ENCODE measurements at places on chromosomes 5 and 9.

DNA sequence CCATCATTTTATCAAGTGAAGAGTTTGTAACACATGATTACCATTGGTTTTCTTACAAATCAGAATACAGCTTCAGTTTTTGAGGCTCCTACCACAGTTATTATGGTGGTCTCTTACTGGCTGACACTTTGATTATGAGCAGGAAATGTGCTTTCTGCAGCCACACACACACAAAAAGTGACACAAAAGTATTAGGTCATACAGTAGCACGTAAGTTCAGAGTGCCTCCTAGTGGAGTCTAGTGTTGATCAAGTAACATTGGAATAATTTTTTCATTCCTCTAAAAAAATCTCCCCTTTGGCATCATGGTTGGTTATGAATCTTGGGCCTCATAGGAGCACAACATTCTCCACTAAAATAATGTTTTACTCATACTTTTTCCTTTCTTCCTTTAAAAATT is 37.6 kb downstream of the PAM start:
- no peak for DNase-seq

GRCh38 chr5:93322974-93323860 is 257.8 kb downstream of the NR2F1-AS1 start:
- DNase-seq: no peak

DNA sequence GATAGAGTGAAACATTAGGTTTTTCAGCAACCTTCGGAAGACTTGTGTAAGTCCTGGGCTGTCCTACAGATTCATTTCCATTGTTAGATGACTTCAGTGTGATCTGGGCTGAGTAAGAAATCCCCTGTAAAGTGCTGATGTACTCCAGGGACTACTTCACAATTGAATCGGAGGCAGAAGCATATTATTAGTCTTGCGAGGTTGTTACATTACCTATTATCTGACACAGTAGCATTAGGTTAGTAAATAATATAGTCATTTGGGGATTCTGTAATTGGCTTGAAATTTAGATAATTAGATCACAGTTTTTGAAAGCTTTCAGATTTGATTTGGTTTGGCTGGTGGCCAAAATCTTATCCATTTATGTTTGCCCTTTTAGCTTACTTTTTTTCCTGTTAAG is 62.4 kb downstream of the DMRT1 start:
- no peak for DNase-seq

- no peak for DNase-seq
Measured at GRCh38 chr5:53892224-53892623, 331.8 kb downstream of the NDUFS4 start.

- DNase-seq: no peak
Measured at GRCh38 chr9:121771418-121771817, 120.0 kb downstream of the DAB2IP start.

DNA sequence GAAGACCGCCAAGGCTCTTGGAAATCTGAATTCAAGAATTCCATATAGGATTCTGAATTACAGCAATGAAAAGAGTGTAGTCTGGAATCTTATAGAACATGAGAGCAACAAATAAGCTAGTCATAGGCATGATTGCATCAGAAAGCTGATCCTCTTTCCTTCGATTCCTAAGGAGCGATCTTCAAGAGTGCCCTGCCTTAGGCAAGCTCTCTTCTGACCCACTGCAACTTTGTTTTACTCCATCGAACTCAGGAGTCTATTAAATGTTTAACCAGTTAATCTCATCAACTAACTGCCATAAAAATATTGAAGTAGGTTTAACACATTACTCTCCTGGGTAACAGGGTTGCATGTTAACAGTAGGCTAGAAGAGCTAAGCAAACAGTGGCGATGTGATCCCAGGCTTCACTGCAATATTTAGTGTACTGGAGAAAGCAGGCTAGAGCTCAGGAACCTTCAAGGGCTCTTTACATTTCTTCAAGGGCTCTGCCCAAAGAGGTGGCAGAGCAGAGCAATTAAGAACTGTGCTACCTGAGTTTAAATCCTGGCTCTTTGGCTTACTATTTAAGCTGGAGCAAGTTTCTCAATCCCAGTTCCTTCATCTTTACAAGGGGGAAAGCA is 146.3 kb downstream of the RORB start:
- no peak for DNase-seq

DNA sequence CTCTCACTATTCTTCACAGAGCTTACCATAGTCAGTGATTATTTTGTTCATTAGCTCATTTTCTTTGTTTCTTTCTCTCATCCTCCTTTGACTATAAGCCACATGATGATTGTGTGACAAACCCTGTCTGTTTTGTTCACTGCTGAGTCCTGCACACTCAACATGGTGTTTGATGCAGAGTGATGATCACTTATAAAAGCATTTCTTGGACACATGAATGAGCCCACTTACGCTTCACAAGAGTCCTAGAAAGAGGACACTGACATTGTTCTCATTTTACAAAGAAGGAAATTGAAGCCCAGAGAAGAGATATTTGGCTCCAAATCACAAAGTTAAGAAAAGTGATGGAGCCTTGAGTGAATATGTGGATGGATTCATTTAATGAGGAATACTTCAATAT is 13.4 kb downstream of the ABLIM3 start:
- DNase-seq: no peak

DNA sequence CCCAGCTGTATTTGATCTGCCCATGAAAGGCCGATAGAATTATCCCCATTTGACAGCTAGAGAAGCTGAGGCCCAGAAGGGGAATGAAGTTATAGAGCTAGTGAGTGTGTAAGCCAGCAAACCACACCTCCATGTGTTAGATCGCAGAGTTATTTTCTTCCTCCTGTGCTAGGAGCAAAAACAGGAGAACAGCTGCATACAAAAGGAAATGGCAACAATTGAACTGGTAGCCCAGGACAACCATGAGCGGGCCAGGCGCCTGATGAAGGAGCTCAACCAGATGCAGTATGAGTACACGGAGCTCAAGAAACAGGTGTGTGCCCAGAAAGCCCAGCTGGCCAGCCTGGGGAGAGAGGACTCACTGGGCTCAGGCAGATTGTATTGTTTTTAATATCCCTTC is 30.4 kb downstream of the RAB14 start:
- no peak for DNase-seq

DNA sequence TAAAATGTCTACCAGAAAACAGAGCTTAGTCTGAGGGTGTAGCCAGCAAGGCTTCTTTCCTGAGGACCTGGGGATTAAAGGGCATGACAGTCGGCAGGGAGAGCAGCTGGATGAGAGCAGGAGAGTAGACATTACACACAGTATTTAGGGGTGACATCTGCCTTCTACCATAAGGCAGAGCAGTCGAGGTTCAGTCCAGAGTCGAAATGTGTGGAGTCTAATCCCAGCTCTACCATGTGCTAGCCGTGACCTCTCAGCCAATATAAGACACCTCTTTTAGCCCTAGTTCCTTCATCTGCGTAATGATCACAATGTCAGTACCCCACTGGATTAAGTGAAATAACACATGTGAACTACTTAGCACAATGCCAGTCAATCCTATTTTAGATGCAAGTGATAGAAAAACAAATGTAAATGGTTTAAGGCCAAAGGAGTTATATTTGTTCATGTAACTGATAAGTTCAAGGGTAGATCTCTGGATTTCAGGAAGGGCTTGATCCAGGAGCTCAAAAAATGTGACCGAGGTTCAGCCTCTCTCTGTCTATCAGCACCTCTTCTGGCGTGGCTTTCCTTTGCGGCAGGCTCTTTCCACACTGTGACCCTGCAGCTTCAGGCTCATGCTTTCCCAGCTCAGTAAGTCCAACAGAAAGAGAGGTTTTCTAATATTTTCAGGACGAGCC is 16.2 kb upstream of the CPLX2 start:
- DNase-seq: no peak

DNA sequence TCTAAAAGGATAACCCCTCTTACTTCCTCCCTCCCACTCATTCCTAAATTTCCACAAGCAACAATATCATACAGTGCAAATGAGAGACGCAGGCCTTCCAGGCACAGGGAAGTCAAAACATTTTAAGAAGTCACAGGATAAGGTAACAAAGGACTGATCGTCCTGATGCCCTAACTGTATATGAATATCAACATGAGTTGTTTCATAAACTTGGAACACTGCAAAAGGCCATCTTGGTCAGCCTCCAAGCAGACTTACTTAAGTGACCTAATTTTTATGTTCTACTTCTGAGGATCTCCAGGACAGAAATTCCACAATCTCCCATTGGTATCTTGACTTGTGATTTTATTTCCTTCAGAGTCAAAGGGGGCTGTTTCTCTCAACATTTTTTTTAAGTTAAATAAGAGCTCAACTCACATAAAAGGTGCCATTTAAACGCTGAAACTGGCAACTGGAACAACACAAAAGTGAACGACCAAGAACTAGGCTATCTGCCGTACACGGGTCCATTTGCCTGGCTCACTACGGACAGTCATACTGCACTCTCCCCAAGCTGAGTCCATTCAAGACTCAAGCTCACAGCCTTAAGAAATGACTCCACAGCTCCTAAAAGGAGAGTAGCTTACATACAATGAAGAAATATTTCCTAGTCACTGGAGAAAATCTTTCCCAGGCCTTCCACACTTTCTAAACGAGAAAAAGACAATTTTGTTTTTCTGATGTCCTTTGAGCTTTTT is 71.3 kb downstream of the LHFPL2 start:
- no peak for DNase-seq

- DNase-seq: no peak
Measured at GRCh38 chr9:129491487-129491855, 129.4 kb downstream of the C9orf50 start.

GRCh38 chr9:134957165-134957944 is 39.6 kb upstream of the FCN1 start:
- DNase-seq: no peak

DNA sequence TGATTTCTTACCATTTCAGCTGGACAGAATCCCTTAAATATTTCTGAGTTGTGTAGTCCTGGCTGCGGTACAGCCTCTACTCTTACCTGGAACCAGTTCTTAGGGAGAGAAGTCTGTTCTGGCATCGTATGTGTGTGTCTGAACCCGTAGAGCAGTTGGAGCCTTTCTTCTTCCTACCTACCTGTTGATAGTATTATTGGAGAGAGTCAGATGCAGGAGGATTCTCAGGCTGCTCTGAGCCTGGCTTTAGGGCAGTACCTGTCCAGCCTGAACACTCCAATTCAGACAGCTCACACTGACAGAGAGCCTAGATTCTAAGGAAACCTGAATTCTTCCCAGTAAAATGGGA is 190.1 kb downstream of the CD180 start:
- DNase-seq: no peak

- DNase-seq: no peak
Measured at GRCh38 chr5:54113060-54113459, 197.3 kb downstream of the ARL15 start.

DNA sequence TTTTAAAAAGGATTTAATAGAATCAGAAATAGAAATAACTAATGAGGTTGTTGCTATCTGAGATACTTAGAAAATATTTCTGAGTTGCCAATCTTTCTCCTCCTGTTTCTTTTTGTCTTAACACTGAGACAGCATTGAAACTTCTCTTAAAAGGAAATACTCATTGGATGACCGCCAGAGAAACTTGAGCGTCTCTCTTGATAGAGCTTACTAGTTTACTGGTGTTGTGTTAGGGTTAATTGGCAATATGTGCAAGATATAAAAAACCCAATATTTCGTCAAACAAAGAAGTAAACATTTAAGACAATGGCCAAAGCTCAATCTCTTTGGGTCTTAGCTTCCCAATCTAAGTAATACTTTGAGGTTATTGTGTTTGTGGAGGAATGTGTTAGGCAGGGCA is 176.4 kb upstream of the CHD1 start:
- DNase-seq: no peak

DNA sequence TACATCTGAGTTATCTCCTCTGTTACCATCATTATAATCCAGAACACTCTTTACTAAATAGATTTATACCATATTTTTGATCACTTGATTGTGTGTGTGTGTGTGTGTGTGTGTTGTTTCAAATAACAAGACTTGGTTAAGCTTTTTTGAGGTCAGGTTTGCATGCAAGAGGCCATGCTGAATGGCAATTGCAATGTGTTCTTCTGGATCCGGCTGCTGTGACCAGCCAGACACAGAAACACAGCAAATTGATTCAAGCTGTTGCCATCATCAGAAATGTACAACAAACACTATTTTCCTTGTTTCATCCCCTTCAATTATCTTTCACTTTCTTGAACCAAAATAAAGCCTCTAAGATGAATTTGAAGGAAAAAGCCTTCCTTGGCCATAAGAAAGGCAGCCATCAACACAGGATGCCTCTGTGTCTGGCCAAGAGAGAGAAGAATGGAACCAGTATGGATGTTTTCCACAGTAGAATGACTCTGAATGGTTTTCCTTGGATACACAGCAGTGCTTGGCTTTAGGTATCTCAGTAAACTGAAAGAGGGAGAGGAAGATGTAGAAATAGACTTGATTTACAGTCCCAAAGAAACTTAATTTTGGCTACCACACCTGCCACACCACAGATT is 53.9 kb downstream of the DPYSL3 start:
- DNase-seq: no peak

- no peak for DNase-seq
Measured at GRCh38 chr9:5586391-5586802, 42.5 kb upstream of the RIC1 start.

GRCh38 chr9:107943901-107944300 is 454.3 kb upstream of the KLF4 start:
- no peak for DNase-seq

GRCh38 chr9:113828221-113828620 is 47.9 kb upstream of the ZNF618 start:
- DNase-seq: no peak

- no peak for DNase-seq
Measured at GRCh38 chr9:122392284-122392683, 21.5 kb downstream of the PTGS1 start.

GRCh38 chr9:133954862-133955529 is 37.1 kb downstream of the VAV2 start:
- no peak for DNase-seq

DNA sequence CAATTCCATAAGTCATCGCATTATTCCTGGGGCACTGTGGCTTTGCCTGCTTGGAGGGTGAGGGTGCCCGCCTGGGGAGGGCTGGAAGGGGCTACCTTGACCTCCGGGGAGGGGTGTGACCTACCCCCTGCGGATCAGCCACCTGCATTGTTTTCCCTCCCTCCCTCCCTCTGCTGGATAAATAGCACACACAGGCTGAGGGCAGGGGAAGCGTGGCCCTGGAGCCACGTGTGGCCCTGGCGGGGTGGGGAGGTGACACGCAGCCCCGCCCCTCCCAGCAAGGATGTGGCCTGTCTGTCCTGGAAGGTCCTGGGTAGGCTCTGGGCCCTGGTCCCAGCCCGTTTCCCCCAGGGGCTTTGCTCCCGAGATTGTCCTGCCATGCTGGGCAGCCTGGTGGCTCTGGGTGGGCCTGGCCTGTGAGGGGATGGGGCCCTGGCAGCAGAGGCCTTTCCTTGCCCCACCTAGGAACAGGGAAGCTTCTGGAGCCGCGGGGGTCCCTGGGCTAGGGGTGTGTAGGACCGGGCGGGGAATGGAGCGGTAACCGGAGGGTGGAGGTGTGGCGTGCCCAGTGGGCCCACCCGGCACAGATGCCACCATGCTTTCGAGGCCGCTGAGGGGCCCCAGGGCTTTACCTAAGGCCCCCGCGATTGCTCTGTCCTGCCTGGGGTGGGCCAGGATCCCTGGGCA is 33.4 kb downstream of the RXRA start:
- no peak for DNase-seq

GRCh38 chr5:118711727-118712126 is 276.6 kb downstream of the DTWD2 start:
- DNase-seq: no peak

- DNase-seq: no peak
Measured at GRCh38 chr9:127283917-127284497, 19.4 kb downstream of the GARNL3 start.
